ENCODE measurements at places on chromosomes 6 and 20. TPM values are rescaled to one million over a fixed set of nuclear protein-coding genes. Genes with fewer than 3 reads are reported as not detected.

Gene VWA7
- 14.0 TPM for polyA plus RNA-seq

- no peak for DNase-seq
Measured at GRCh38 chr20:1263853-1264252, 2.2 kb upstream of the SNPH start.

GRCh38 chr20:64037498-64038213, 1.7 kb downstream of the C20orf204 start:
- no peak for DNase-seq

DNA sequence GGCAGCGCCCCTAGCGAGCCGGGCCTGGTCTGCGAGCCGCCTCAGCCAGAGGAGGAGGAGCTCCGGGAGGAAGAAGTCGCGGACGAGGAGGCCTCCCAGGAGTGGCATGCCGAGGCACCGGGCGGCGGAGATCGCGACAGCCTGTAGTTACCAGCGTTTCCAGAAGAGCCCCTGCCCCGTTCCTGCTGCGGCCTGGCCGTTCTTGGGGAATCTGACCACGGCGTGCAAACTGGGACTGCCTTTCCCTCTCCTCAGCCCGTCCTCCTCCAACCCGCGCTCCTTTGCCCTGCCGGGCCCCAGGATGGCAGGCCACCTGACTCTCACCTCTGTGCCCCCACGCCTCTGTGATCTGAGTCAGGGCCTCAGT, 802 bp downstream of the HDGFL1 start:
- DNase-seq: no peak

GRCh38 chr6:96075826-96076225, 60.1 kb downstream of the FUT9 start:
- no peak for DNase-seq

DNA sequence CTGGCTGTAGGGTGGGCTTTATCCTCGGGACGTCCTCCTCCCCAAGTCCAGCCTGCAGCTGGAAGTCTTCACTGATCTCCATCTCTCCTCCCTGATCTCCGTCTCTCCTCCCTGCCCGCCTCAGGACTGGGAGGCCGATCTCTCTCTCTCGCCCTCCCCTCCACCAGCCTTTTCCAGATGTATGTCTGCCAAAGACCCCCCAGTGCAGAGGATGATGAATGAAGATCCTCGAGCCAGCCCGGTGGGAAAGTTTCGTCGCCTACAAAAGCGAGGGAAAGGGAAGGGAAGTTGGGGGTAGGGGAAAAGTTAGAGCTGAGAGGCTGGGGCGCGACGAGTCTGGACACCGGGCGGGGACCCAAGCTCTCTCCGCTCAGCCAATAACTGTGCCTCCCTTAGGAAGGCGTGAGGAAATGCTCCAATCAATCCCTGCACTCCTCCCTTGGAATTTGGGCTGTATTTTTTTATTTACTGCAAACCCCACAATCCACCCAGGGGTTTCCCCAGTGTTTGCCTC, 595 bp upstream of the SRF start:
- DNase-seq: peak; percentile 89

GRCh38 chr6:152532556-152533422, 104.4 kb downstream of the SYNE1 start:
- no peak for DNase-seq
